Stimulated activated CD4-positive, alpha-beta T cell treated with anti-CD3 and anti-CD28 coated beads, TNF-alpha, amount 100 ng/mL, for 48 hours (primary cell): ENCODE measurements at places on chromosomes 2 and 18.

DNA sequence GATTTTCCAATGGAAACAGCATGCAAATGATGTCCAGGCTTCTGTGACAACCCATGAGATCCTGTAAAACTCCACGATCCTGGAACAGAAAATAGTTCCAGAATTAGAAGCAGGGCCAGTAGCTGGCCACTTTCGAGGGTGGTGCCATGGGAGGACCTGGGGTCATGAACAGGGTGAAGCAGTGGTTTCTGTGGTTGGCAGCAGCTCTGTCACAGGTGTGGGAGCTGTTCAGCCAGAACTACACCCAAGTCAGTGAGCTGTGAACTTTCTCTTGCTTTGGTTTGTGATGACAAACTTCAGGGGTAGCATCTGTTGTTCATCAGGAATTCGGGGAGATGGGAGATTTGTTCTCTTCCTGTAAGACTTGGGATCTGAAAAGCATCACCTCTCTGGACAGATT, 314.4 kb upstream of the NT5C1B start:
- no peak for DNase-seq

GRCh38 chr18:10552226-10552625, 26.4 kb downstream of the NAPG start:
- DNase-seq, result no peak

- no peak for DNase-seq
Observed at GRCh38 chr2:133791191-133791590, 222.9 kb upstream of the NCKAP5 start.

DNA sequence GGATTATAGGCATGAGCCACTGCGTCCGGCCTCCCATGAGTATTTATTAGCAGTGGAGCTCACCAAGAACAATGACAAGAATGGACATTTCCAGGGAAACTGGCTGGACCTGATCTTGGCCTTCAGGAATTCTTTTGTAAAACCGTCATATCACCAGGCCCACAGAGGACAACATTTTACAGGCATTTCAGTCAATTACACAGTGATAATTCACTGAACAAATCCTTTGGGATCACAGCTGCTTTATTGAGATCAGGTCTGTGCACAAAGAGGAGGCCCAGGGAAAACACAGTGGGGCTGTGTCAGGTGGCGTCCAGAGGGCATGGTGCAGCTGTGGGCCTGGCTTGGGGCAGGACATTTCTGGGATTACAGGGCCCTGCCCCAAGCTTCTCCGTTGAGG, 30.1 kb upstream of the GTF2A1L start:
- no peak for DNase-seq

DNA sequence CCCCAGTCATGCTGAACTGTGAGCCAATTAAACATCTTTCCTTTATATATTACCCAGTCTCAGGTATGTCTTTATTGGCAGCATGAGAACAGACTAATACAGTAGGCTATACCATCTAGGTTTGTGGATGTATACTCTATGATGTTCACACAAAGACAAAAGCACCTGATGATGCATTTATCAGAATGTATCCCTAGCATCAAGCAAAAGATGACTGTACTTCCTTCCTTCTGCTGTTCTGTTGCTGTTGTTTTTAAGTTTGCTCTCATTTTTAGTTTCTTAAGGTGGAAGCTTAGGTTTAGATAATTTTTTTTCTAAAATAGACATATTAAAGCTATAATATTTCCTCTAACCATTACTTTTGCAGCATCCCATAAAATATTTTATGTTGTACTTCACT, 12.4 kb downstream of the ZSCAN30 start:
- DNase-seq, result no peak
